D721Med (cell line): ENCODE measurements at places on chromosomes 16 and 17.
A peak's percentile ranks its signal among the peaks of the same experiment; 100 is the strongest.

DNA sequence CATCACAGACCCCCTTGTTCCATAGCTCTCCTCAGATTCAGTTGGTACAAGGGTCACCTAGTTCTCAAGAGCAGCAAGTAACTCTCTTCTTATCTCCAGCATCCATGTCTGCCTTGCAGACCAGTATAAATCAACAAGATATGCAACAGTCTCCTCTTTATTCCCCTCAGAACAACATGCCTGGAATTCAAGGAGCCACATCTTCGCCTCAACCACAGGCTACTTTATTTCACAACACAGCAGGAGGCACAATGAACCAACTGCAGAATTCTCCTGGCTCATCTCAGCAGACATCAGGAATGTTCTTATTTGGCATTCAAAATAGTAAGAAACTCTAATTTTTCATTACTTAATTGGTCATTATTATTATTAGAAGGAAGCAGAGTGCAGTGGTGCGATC, 32.4 kb downstream of the NQO1 start:
- no peak for DNase-seq

- DNase-seq: peak; percentile 54
These were observed 527 bp downstream of the TRAF4 start for GRCh38 chr17:28744104-28744971.

GRCh38 chr17:13919818-13920217, 149.5 kb upstream of the COX10 start:
- DNase-seq: no peak

DNA sequence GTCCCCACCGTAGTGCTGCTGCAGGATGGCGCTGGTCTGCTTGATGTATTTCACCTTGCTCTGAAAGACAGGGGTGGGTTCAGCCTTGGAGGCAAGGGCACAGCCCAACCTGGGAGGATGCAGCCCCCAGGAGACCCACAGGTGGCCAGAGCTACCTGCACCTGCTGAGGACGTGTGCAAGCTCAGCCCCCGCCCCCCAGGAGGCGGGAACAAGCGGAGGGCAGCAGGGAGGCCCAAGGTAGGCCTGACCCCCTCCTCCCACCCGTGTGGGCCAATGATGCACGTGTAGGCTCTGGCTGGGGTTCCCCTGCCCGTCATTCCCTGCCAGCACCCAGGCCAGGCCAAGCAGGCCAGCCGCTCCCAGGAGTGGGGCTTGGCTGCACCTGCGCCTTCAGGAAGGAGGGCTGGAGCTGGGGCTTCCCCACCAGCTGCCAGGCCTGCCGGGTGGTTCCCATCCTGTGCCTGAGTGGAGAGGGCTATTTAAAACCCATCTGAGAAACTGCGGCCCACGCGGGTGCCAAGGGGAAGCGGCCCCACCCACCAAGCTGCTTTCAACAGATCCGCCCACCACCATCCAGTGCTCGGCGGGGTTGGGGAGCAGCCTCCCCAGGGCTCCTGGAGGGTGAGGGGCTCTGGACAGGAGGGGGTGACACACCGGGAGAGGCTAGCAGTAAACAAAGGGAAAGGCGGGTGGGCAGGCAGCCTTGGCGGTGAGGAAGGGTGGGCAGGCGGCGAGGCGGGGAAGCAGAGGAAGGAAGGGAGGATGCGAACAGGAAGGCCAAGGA, 3.8 kb downstream of the NTHL1 start:
- DNase-seq: no peak
